Cardiac septum (tissue), 1 donor: ENCODE measurements at places on chromosomes 12 and 14.

- no peak for DNase-seq
Observed at GRCh38 chr12:107325075-107325608, 231.8 kb upstream of the CRY1 start.

GRCh38 chr14:56138928-56139327 lies 20.7 kb downstream of the PELI2 start:
- DNase-seq, result no peak

DNA sequence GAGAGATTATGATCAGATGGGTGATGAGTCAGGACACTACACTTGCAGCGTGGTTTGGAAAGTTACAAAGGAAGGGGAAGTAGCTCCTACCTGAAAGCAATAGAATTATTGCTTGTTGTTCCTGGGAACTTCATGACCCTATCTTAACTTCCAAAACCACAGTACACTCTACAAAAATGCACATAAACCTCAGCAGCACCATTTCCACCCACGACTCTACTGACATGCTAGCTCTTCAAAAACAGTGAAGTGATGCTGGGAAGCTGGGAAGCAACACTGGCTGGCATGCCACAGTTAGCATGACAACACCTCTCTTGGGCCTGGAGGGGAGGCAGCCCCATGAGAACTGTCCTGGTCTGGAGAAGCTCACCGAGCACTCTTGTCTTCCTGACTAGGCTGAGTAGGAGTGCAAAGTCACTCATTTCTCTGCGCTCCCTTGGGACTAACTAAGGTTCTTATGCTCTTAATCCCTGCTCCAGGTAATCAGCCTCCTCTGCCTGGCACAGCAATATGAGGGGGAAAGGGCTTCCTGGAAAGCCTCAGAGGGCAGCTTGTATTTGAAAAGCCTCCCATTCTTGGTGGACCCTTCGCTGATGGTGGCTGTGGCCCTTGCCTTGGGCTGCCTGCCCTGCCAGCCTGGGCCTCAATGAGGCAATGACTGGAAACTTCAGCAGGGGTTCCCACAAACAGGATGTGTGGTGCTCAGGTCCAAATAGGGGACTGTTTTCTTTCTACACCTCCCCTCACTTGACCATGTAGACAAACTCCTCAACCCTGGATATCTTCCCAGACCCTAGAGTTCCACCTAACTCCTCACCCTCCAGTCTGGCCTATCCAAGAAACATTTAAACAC lies 1.2 kb downstream of the KRT3 start:
- DNase-seq, result no peak

DNA sequence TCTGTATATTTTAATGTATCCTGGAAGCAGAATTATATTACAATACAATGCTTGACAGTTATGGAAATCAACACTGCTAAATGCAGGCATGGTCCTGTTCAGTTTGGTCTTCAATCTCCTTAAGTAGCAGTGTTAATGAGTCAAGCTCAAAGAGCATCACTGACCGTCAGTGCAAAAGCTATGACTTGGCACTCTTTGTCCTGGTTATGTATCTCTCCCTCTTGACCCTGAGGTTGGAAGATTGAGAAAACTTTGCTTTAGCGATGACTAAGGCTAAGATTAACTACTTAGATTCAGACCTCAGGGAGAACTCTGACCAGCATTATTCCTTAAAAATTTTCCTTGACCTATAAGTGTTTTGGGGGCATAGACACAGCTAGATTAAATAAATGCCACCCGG lies 10.9 kb downstream of the CLEC7A start:
- no peak for DNase-seq

DNA sequence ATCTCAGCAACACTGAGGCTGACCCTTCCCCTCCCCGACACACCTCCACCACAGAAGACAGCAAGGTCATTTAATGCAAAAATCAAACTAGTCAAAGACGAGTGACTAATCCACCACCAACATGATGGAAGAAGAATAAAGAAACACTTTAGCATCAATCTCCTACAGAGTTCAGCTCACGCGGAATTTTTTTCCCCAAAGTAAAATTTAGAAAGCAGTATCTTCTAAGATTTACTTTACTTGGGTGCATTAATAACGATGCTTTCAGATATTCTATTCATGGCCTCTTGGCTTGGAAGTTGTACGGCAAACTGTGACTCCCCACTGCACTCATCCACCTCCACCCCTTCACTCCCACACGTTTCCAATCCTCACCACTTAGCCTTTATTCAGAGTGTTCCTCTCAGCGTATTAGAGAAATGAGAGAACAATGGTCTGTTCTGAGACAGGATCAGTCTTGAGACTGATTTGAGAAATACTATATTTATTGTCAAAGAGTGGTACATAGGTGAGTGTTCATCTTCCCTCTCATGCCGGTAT lies 1.9 kb downstream of the EGLN3 start:
- no peak for DNase-seq

GRCh38 chr12:85273381-85274314 lies 6.4 kb upstream of the ALX1 start:
- DNase-seq, result no peak
